ENCODE measurements at places on chromosomes 5 and 9.

GRCh38 chr9:107946364-107947141, 457.0 kb upstream of the KLF4 start:
- no peak for DNase-seq

DNA sequence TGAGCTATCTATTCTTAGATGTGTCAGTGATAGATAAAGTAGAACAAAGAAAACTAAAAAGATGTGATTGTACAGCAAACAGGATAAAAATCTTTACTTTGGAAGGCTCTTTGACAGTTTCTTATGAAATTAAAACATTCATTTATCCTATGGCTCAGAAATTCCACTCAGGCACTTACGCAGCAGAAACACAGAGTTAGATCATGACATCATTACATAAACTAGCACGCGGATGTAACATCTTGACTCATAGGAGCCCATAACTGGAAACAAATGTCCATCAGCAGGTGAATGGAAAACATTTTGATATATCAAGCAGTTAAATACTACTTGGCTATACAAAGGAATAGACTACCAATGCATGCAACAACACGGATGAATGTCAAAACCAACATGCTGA, 45.3 kb downstream of the ICE1 start:
- DNase-seq = no peak

- no peak for DNase-seq
Observed at GRCh38 chr5:172556971-172557461, 84.0 kb upstream of the NEURL1B start.

- DNase-seq = no peak
Observed at GRCh38 chr5:160166069-160166972, 47.1 kb upstream of the PWWP2A start.

GRCh38 chr9:15132091-15132490, 174.9 kb downstream of the TTC39B start:
- DNase-seq = no peak
